ENCODE measurements at places on chromosomes 11 and 22.

DNA sequence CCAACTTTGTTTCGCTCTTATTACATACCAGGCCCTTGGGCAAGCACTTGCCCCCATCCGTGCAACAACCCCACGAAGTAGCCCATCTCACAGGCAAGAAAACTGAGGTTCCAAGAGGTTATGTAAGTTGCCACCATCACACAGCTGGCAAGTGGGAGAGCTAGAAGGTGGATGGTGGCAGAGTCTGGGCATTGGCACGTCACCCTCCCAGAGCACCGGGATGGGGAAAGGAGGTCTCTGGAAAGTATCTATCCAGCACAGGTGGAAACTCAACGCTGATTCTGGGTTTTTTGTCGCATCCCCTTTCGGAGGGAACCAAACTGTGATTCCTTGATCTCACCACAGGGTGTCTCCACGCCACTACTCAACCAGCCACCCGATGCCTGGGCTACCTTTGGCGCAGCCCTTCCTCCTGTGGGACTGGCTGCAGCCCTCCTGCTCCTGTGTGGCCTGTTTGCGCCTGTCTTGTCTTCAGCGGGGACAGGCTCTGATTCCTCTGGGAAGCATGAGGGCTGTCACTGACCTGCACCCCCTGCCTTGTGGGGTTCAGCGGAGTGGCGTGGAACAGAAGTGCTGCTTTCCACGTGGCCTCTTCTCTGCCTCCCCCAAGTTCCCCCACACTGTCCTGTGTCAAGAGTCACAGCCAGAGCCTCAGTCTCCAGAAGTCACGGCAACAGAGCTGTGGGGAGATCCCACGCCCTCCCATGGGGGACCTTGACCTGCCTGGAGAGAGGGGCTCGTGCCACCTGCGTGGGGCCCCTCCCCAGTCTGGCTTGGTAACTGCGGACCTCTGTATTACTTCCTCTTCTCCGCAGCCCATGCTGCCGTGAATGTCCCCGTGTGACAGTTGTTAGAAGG lies 34.4 kb upstream of the TRIM29 start:
- DNase-seq, result peak; percentile 32

DNA sequence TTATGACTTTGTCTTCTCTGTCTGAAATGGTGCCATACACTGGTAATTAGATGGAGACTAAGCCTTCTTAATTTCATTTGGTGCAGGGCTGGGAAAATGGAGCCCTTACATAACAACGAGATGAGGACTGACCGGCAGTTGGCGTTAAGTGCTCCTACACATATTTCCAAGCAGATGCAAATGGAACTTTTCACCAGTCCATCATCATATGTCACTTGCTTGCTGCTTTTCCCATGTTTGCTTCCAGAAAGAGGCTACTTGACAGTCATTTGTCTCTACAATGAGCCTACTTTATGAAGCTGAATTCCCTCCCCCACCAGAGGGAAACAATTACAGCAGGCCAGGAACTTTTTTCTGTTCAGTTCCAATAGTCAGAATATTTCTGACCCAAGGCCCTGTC lies 32.6 kb downstream of the SVIP start:
- no peak for DNase-seq

- DNase-seq, result no peak
These were observed 8.1 kb downstream of the CLPB start for GRCh38 chr11:72426103-72426757.

GRCh38 chr11:15119352-15119751 lies 4.6 kb downstream of the INSC start:
- DNase-seq, result no peak

DNA sequence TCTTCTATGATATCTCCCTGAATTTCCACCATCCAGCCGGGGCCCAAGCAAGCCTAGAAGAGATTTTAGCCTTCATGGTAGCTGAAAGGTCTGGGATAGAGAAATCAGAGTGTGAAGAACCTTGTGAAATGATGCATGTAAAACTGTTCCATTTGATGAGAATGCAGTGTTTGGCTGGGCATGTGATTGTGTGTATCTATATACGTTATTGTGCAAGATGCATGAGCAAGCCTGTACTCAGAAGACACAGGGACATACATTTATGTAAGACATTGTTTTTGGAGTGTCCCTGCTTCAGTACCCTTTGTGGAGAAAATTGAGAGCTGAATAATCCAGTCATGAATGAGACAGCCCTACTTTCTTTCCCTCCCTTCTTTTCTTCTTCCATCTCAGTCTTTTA lies 15.2 kb upstream of the OR52K2 start:
- no peak for DNase-seq

DNA sequence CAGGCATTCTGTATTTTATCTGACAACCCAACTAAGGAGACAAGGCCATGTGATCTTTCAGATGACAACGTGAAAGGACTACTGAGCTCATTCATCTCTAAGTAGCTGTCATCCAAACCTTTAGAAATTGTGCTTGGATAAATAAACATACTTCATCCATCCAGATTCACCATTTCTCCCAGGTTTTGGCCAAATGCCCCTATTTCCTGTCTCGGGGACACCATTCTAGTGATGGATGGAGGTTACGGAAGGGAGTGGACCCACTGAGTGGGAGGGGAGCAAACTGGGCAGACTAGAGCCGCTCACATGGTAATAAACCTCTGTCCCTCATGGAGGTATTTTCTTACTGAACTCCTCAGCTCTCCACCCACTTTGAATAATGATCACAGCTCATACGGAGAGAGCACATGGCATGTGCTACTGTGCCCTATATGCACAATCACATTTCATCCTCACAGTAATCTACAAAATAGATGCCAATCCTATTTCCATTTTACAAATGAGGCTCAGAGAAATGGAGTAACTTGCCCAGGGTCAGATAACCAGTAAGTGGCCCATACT lies 114.4 kb downstream of the SLC1A2 start:
- DNase-seq, result no peak

- no peak for DNase-seq
These were observed 104.4 kb downstream of the ZBTB16 start for GRCh38 chr11:114163830-114164401.

DNA sequence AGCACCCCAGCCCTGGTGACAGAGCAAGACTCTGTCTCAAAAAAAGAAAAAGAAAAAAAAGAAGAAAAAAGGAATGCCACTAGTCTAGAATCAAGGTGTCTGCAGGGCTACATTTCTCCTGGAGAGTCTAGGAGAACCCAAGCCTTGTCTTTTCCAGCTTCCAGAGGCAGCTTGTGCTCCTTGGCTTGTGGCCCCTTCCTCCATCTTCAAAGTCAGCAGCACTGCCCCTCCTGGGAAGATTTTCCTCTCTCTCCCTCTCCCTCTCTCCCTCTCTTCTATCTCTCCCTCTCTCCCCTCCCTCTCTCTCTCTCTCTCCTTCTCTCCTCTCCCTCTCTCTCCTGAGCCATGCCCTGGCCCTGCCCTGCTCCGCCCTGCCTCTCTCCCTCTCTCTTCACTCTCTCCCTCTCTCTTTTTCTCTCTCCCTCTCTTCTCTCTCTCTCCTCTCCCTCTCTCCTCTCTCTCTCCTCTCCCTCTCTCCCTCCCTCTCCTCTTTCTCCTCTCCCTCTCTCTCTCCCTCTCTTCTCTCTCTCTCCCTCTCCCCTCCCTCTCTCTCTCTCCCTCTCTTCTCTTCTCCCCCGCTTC lies 97.7 kb upstream of the FGF3 start:
- DNase-seq, result no peak

GRCh38 chr11:74320538-74320937 lies 9.1 kb upstream of the P4HA3 start:
- no peak for DNase-seq

- DNase-seq, result no peak
These were observed 55.9 kb downstream of the ENDOD1 start for GRCh38 chr11:95145430-95146060.

- no peak for DNase-seq
These were observed 469.8 kb upstream of the KIRREL3 start for GRCh38 chr11:127470306-127470884.

DNA sequence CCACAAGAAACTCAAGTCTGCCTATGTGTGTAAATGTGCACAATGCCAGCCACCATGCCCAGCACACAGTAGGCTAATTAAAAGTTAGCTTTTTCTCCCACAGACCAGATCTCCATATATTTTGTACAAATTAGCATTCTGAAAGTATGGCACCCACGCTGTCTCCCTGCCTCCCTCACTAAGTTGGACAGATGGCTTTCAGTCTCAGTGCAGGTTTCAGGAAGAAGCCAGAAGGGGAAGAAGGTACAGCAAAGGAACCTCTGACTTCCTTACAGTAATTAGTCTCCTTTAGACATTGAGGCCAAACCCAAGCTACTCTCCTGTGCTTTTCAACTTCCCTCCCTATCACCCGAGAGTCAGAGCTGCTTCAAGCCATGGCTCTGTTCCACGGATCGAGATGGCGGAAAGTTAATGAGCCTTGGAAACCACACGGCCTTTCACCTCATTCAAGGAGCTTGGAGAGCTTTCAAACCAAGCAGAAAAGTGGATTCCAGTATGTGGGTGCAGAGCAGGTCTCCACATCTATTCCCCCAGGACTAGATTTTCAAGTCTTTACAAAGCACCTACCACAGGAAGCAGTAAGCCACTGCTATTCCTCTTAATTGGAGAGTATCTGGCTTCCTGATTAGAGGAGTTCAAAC lies 221.1 kb upstream of the NARS2 start:
- DNase-seq, result no peak

GRCh38 chr22:47678048-47678447 lies 915.6 kb downstream of the TBC1D22A start:
- no peak for DNase-seq

- no peak for DNase-seq
These were observed 11.4 kb downstream of the POGLUT3 start for GRCh38 chr11:108486828-108487227.

DNA sequence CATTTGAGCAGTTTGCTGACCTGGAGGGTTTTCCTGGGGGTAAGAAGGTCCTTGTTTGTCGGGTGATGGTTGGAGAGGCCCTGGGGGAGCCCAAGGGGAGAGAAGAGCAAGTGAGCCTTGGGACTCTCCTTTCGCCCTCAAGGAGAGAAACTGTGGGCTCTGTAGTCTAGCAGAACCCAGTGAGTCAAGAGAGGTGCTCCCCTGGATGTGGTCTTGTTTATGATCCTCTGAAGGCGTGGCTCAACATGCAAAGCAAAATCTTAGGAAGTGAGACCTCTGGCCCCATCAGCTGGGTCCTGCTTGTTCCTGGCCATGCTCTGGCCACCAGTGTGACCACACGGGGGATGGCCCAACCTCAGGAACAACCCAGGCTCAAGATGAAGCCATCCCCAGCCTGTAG lies 66.5 kb upstream of the ALX4 start:
- DNase-seq, result no peak

DNA sequence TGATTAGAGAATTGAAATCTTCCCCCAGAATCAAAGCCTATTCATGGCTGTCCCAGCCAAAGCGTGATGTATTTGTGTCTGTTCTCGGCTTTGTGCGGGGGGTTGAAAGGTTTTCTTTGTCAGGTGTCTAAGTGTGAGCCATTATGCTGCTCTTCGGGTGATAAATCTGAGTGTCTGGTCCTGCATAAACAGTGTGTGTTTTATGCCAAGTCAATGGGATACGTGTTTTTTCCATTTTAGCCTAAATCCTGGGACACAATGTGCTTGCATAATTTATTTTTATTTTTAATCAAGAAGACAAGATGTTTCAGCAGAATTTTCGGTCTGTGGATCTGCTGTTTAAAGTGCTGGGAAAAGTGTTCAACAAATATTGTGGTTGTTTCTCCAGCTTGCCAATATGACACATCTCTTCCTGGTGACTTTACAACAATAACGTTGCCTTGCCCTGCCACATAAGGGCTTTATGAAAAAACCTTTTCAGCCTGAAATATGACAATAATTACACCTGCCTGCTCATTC lies 267.8 kb downstream of the TBC1D22A start:
- no peak for DNase-seq

DNA sequence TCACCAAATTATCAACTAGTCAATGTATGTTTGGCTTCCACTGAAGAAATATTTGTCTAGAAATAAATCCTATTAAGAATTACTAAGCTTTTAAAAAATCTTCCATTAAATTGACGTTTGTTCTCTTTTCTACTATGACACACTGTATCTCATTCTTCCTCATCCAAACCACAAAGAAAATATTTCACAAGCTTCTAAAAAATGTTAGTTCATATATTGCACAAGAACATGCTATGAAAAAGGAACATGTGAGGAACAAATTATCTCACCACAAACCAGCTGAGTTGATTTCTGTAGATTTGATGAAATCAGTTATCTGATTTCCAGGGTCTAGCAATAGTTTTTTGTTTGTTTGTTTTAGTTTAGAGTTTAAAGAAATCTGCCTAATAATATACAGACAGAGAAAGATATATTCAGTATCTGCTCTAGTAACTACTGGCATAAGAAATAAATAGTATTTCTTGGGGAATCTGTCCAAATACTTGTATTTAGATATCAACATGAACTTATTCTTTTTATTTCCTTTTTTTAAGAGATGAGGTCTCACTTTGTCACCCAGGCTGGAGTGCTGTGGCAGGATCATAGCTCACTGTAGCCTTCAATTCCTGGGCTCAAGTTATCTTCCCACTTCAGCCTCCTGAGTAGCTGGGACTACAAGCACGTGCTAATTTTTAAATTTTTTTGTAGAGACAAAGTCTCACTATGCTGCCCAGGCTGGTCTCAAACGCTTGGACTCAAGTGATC lies 161.7 kb downstream of the ATG16L2 start:
- DNase-seq, result no peak

DNA sequence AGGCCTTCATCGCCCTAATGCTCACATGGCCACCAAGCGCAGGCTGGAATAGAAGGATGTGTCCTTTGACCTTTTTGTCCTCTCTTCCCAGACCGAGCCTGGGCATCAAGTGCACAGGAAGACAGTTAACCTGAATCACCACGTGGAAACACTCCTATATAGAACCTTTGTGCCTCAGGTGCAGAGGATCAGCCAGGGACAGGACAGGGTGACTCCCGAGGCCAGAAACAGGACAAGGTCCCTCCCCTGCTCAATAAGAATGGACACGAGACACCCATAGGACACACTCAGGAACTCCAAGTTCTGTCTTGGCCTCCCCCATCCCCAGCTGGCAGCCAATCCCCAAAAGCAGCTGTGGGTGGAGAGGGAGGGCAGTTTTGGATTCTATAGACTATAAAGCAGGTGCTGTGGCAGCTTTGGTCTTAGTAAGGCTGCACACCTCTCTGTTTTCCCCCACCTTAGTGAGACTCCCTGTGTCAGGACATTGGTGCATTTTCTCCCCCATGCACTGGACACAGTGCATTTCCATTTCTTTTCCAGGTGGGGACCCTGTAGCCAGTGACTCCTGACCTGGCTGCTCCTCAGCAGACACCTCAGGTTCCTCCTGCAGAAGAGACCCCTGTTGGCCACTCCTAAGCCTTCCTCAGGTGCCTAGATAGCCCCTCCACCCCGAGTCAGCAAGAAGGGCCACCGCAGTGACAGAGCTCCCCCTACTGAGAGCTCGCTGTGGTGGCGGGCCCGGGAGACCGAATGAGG lies 43.6 kb upstream of the POU2AF1 start:
- DNase-seq, result peak; percentile 10
